Stimulated activated CD4-positive, alpha-beta T cell treated with anti-CD3 and anti-CD28 coated beads, TNF-alpha, amount 100 ng/mL, for 24 hours (primary cell): ENCODE measurements at places on chromosomes 5 and 9.

DNA sequence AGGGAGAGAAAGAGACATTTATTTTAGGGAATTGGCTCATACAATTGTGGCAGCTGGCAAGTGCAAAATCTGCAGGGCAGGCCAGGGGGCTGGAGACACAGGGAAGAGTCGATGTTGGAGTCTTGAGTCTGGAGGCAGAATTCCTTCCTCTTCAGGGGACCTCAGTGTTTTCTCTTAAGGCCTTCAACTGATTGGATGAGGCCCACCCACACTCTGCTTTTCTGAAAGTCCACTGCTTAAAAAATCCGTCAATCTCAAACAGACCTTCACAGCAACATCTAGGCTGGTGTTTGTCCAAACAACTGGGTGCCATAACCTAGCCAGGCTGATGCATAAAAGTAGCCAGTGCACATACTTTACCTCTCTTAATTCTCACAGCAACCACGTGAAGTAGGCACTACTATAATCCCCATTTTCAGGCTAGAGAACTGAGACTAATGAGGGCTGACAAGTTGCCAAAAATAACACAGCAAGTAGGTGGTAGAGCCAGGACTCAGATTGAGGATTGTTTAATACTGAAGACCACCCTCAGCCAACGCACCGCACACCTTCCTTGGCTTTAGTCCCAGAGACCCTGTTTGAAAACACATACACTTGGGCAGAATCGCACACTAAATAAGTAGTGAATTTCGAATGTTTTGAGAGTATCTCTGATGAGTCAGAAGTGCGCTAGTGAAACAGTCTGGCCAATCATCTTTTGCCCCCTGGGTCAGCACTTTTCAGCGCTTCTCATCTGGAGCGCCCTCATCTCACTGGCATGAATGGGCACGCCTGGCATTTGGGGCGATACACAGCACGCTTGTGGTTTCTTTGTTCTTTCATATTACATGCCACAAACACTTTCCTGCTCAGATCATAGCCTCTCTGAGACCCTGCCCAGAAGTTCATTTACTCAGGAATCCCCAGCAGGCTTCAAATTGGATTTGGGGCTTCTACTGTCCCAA, 591.4 kb downstream of the CCDC171 start:
- no peak for DNase-seq

DNA sequence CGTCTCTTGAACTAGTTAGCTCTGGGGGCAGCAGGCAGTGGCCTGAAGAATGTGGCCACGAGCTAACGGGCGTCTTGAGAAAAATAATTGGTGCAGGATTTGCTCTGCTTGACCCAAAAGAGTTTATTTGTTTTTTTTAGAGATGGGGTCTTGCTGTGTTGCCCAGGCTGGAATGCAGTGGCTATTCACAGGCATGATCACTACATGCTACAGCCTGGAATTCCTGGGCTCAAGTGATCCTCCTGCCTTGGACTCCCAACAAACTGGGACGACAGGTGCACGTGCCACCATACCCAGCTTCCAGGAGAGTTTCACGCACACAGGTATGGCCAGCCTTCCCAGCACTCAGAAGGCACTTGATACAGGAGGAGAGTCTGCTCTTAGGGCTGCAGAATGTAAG, 203.8 kb downstream of the MLLT3 start:
- no peak for DNase-seq

DNA sequence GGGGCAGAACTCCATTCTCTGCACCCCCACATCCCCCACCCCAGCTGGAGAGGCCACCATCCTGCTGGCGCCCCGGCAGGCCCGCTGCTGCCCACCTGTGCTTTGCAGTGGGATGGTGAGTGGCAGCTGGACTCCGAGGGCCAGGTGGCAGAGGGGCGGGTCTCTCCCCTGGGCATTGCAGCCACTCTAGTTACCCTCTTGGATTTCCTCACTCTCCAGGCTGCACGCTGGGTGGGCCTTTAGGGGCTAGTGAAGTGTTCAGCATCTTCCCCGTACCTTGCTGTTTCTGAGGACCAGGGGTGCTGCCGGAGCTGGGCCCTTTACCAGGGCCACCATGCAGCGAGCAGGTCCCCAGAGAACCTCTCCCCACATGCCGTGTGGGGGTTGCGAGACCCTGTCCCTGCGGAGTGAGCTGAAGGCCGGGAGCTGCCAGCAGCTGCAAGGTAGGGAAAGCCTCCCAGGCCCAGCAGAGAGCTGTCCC, 88.4 kb upstream of the SH3PXD2B start:
- no peak for DNase-seq

DNA sequence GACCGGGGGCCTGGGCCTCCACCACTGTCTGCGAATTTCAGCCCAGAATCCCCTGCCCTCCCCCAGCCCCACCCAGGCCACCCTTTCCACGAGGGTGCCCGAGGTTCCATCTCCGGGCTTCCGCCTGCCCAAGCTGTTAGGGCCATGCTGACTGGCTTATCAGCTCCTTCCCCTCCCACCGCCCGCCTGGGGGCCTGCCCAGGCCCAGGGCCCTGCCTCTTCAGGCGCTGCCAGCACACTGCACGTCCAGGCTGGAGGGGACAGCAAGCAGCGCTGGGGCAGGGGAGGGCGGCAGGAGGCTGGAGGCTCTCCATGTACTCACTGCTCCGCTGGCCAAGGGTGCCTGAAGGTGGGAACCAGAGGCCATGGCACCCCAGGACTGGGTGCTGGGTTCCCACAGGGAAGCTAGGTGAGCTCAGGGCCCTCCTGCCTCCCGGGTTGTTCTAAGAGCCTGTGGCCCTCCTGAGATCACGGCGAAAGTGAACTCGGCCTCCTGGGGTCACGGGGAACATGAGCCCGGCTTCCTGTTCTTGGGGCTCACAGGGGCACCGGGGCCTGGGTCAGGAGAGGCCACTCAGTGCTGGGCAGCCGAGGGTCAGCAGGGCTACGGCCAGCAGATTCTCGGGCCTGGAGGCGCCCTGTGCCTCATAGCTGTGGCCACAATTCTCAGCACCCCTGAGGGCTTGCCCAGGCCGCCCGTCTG, 57.7 kb upstream of the EGFL7 start:
- DNase-seq: no peak

- no peak for DNase-seq
Observed at GRCh38 chr5:60826653-60827052, 17.4 kb downstream of the ELOVL7 start.

DNA sequence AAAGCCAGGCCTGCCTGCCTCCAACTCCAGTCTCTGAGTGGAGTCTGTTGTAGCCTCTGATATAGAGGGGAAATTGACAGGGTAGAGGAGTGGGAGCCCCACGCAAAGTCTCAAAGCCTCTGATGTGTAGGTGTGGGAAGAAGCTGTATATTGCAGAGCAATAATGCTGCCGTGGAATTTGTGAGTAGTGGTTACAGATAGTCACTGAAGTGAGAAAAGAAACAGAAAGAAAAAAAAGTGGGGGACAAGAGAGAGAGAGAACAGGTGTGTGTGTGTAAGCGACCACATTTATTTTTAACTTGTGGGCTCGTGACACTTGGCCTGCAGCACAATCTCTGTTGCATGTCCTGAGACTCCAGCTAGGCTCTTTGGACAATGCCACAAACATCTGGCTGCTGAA, 227.8 kb downstream of the NSG2 start:
- DNase-seq: no peak

DNA sequence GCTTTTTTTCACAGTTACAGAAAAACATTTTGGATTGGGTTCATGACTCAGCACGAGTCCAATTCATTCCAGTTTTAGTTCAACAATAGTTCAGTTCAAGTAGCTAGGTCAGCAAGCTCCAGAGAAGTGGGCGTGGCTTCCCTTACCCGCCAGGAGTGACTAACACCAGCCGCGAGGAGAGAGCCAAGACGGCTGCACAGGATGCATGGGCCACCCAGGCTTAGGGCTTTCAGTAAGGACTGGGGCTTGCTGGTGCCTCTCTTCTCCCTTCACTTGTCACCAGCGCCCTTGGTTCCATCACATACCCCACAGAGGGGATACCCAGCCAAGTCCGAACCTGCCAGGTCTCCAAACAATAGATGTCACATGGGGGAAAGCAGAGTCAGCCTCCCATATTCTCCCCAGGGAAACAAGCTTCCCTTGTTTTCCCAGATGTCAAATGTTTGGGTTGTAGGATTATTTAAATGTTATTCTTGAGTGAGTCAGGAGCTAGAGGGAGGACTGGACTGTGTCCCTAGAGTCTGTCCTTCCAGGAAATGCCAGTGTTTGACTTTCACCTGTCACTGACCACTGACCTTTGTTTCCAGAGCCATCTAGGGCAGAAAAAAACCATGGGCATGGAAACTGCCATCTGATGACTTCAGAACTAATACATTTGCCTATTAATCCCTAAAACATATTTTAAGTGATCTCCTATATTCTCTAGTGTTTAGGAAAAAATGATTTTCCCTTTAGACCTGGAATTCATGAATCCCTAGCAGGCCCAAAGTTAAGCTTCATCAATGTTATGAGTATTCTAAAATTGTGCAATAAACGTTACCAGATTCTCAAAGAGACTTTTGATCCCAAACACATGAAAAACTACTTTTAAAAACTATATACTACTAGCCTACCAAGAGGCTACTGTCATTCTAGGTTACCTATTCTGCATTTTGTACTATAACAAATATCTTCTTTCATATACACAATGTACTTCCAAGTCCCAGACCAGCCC, 51.9 kb downstream of the NIPAL4 start:
- DNase-seq: peak; percentile 8

GRCh38 chr9:88949961-88950340, 41.3 kb upstream of the S1PR3 start:
- no peak for DNase-seq

GRCh38 chr5:42951293-42951840, 88.8 kb downstream of the ANXA2R start:
- DNase-seq: peak; percentile 51

DNA sequence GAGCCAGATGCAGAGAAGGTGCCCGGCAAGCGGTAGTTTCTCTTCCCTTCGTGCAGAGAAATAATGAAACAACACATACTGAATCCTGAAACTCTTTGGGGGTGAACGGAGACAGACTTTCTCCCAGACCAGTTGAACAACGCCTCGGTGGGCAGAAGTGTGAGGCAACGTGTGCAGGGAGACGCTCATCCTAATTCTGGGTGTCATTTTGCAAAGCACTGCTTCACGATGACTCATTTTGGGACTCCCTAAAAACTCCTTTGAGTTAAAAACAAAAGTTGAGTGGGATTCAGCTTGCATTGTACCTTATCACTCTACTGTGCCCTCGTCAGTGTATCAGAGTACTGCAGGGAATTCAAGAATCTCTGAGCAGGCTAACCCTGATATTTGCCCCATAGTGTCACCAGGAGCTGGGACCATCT, 3.5 kb upstream of the NEK6 start:
- DNase-seq: no peak

DNA sequence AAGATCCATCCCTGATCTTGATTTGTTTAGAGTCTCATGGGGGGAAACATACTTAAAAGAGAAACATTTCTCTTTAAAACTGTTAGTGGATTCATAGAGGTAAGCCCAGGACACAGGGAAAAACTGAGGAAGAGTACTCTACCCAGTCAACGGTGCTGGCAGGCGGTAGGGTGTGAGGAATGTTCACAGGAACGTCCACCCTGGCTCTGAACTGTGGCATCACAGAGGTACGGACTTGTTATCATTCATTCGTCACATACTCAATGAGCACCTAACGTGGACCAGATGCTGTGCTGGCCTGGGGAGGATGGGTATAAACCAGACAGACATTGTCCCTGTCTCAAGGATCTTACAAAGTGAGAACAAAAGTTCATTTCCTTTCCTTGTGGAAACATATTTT, 18.8 kb upstream of the PPARGC1B start:
- no peak for DNase-seq

DNA sequence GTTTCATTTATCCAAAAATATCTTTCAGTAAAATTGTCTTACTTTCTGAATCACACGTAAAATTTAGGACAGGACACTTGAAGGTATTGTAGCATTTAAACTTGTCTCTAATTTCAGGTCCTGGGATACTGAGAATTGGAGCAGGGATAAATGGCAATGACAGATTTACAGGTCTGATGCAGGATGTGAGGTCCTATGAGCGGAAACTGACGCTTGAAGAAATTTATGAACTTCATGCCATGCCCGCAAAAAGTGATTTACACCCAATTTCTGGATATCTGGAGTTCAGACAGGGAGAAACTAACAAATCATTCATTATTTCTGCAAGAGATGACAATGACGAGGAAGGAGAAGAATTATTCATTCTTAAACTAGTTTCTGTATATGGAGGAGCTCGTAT, 99.2 kb downstream of the ADGRV1 start:
- no peak for DNase-seq

- no peak for DNase-seq
Observed at GRCh38 chr9:71921190-71921814, 9.9 kb downstream of the C9orf85 start.

DNA sequence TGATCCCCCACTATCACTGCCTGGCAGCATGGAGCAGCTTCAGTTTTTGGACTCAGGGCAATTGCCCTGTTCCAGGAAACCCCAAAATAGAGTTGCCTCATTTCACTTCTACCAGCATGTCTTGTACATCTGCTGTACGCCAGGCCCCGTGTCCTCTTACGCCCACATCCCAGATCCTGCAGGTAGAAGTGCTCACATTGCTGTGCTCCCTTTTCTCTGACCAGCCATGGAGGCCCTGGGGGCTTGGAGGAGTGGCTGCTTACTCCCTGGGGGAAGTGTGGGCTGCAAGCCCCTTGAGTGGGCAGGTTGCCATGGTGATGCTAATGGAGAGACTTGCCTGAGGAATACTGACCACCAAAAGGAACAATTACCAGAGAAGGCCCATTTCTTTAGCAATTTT, 55.6 kb upstream of the KCNIP1 start:
- DNase-seq: no peak

- no peak for DNase-seq
Observed at GRCh38 chr5:173969167-173970049, 19.6 kb upstream of the C5orf47 start.

DNA sequence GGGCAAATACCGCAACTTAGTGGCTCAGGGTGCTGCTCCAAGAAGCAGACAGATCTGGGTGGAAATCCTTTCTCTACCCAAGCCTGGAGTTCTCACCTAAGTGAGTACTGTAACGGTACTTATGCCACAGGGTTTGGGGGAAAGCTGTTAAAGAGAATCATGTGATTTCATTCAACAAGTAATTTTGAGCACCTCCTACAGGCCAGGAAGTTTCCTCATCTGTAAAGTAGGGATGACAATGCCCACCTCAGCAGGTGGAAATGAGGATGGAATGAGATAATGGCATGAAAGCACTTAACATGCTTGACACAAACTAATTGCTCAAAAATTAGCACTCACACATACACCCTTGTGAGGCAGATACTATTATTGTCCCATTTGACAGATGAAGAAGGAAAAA, 114.1 kb downstream of the JAKMIP2 start:
- no peak for DNase-seq

DNA sequence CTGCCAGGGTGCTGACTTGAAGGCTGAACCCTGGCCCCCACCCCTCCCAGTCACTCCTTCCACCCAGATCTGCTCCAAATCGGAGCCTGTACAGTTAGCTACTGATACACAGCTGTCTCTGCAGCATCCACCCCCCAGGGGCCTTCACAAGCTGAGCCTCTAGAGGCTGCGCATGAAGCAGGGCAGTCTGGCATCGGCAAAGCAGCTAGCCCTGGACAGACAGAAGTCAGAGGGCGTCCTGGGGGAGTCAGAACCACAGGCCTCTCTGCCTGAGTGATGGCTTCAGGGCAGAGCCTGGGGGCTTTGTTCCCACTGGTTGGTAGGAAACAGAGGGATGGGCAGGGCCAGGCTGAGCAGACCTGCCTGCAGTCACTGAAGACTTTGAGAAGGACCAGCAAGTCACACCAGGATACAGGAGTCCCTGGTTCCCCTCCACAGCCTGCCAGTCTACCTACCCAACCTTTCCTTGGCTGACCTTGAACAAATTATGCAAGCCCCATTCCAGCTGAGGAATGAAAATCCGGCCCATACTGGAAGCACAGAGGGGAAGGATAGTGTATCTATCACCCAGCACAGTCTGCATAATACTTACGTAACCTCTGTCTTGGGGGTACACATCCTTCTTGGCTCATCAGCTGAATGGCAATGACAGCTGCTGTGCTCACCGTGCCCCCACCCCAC, 8.8 kb downstream of the VDAC1 start:
- no peak for DNase-seq
